ENCODE measurements at places on chromosomes 2 and 18.
A peak's percentile ranks its signal among the peaks of the same experiment; 100 is the strongest.

- DNase-seq: no peak
Measured at GRCh38 chr2:211367711-211368110, 811.3 kb downstream of the CPS1 start.

DNA sequence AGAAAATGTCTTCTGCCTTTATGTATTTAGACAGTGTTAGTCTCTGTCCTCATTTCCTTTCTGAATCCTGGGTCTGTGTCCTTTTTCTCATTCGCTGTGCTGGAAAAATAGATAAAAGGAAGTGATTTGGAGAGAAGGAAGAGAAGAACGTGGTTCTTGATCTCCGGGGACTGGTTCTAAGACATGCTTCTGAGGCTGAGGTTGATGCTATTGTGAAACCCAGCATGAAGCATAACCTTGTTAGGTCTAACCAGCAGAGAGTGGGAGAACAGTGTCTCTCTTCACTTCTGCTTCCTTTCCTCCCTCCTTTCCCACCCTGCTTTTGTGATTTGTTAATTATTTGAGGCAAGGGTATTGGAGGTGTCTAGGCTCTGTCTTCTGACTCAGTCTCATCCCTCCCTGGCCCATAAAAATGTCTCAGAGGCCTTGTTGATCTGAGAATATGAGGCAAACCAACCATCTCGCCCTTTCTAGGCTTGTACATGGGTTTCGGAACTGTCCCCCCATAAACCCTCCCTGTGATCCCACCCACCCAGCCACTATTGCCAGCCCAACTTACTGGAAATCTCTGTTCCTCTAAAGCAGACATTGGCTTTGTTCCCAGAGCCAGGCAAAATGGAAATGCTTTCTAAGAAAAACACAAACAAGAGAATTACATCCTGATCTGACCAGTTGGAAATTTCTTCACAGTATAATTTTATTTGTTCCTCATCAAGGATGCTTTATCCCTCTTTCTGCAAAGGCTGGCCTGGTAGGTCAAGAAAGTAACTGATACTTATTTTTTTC, 360.6 kb upstream of the TNP1 start:
- no peak for DNase-seq

DNA sequence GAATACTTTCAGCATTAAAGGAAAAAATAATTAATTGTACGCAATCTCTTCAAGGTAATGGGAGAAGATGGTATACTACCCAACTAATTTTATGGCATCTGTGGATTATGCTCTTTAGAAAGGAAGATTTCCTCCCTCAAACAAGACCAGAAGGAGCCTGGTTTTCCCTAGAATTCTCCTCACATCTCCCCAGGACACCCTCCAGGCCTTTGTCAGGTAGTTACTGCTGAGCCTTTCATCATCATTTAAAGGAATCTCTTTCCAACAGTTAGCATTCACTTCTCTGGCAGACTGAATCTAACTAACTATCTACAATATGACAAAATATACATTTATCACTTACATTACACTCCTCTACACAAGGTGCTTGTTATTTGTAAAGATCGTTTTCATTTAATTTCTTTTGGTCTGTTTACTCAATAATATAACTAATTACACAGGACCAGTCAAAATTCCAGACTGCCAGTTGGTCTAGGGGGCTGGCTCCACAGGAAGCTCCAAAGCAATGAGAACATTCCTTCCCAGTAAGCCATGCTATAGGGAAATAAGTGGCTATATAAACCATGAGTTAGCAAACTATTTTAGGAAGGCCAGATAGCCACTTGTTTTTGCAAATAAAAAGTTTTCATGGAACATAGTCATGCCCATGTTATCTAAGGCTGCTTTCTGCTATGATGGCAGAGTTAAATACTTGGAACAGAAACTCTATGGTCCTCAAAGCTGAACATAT, 19.1 kb downstream of the ZNF24 start:
- no peak for DNase-seq

DNA sequence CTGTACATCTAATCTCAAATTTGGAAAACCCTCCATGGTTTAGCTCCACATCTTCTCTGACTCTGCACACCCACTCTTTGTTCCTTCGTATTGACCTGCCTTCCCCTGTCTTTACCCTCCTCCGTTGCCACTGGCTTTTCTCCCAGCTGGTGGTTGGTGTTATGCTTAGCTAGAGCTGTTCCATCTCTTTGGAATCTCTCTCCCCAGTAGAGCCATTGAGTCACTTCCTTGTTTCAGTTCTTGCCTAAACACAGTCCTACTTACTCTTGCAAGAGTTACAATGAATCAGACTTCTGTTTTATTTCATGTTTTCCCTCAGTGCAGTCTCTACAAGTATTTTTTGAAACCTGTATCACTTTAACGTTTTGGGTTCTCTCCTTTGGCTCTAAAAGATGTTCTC, 263.9 kb downstream of the LTBP1 start:
- no peak for DNase-seq

- DNase-seq: peak; percentile 26
Measured at GRCh38 chr2:240913810-240914644, 7.9 kb downstream of the CROCC2 start.

- no peak for DNase-seq
Measured at GRCh38 chr2:11534071-11534745, 363 bp downstream of the GREB1 start.

- no peak for DNase-seq
Measured at GRCh38 chr18:23314672-23315071, 138.4 kb upstream of the RIOK3 start.

DNA sequence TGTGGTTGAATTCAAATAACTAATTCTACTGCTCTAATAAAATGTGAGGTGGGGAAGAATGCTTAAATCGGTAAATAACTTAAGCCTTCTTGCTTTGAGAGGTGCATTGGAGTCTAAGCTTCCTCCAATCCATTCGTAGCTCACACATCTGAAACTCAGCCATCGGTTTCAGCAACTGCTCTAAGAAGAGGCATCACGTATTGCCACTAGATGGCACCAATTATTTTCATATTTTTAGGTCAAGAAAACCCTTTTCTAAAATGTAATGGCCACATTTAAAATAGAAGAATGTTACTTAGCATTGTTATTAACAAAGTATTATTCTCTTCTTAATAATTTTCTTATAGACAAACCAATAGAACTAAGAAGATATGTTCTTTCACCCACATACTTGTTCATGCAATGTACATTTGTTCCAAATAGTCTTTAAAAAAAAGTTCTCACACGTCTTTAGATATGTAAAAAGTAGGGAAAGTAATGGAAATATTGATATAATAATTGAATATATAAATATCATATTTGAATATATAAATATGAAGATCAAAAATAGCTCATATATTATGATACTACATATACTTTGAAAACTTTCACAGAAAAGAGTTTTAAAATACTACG, 229.8 kb downstream of the CCDC178 start:
- no peak for DNase-seq

DNA sequence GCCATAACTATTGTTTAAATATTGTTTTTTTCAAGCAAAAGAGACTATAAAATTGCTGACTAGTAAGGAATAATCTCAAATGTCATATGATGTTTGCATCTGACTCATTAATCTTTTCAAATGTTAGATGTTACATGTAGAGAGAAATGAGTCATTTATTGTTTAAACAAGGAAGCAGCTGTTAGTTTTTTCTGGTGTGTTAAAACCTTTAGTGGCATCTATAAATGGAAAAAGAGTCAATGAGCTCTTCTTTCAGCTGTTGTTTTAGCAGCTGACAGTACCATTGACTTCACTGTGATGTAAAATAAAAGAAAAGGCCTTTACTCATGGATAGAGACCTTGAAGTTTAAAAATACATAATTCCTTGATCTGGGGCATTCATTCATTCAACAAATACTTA, 1.8 kb upstream of the KLHL41 start:
- no peak for DNase-seq

- DNase-seq: no peak
Measured at GRCh38 chr18:23883277-23883790, 131.2 kb upstream of the TTC39C start.

DNA sequence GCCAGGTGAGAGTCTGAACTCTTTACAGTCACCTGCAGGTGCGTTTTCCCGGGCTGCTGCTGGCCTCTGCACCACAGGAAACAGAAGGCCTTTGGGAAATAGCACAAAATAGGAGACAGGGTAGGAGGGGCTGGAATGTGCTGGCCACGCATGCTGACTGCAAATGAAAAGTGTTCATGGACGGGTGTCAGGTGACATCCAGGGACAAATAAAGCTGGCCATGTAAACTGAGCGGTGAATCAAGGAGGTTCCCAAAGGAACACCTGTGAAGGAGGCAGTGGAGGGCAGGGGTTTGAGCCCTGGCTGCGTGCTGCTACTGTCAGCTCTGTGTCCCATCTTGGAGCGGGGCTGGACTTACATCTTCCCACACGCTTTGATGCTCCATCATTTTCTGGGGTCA, 42.4 kb upstream of the GBX2 start:
- DNase-seq: no peak

DNA sequence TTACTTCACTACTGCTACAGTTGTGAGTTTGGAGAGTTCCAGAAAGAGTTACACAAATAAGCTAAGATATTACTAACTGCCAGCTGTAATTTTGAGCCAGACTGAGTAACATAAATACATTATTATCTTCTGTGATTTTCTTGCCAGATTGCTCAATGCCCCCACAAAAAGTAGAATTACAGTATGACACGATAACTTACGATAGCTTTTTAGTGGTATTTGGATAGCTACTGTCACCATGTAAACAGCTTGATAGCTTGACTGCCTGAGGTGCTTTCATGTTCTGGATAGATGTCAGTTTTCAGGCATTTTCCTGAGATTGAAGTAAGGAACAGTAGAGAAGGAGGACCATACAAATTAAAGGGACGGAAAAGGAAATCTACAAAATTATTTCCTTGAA, 533.3 kb downstream of the SOCS6 start:
- DNase-seq: no peak
